ENCODE measurements at places on chromosomes 12 and 14. TPM values are rescaled to one million over a fixed set of nuclear protein-coding genes. Genes with fewer than 3 reads are reported as not detected.

DNA sequence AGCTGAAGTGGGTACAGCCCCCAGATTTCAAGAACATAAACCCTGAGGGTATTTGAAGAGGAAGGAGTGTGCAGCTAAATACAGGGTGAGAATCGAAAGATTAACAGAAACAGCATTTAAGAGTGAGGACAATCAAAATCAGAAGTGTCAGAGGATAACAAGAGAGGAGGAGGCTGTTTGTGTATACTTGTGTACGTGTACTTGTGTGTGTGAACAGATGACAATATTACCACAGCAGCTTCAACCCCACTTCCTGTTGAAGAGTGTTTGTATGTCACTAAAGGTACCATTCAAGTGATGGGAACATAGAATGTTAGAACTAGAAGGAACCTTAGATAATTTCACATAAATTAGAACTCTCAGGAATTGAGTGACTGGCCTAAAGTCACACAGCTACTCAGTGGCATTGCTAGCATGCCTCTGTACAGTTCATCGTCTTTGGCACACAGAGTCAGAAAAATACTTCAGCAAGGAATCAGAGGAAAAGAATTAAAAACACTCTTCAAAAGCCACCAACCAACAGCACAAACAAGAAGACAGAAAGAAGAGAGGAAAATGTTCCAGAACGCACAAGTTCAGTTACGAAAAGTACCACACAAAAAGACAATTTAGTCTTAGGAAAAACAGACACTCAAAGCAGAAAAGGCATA is 164.3 kb upstream of the BCL2L14 start:
- DNase-seq = peak; percentile 18

DNA sequence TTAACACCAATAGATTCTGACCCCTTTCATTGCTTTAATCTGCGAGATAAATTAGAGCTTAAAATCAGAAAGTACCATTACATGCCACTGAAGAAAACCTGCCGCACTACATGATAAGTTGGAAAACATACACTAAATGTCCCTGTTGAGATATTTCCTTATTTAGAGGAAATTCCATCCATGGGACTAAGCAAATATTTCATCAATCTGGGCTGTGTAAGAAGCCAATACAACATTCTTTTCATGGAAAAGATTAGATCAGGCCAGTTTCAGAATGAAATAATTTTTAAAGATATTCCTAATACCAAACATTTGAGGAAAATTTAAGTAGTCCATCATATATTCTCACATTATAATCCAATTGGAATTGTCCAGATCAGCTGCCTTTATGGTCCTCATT is 112.8 kb downstream of the LLPH start:
- peak; percentile 14 for DNase-seq

GRCh38 chr14:45135156-45135555 is 574 bp upstream of the FANCM start:
- no peak for DNase-seq

GRCh38 chr14:77880056-77880455 is 80.1 kb downstream of the ADCK1 start:
- DNase-seq = no peak

DNA sequence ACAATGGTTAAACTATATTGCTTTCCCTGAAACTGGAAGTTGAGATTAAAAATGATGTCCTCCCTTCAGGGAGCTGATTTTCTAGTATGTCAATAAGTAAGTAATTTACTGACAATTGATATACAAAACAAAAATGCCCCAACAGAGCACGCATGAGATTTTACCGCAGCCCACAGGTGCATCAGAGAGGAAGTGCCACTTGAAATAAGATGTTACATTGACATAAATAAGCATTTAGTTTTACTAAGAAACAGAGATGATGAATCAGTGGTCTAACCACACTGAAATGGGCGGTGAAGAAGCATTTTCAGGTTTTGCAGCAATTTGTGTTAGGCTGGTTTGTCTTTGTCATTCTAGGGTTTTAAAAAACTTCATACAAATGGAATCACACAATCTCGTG is 8.8 kb upstream of the CLECL1 start:
- no peak for DNase-seq

DNA sequence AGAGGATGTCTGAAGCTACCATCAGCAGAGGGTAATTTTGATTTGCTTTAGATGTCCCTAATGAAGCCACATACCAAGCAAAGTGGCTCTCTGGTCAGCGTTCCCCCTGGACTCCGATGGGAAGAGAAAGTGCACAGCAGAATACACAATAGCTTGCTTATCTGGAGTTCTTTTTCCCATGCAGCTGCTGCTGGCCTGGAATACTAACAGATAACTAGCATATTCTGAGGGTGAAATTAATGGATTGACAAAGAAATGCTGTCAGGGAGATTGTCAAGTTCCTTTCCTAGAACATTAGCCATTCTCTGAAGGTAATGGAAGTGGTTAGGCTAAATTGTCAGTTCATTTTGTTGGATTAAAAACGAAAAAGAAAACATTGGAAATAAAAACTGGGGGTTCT is 391.3 kb downstream of the FLRT2 start:
- DNase-seq = no peak

GRCh38 chr12:78396538-78396937 is 468.0 kb upstream of the SYT1 start:
- DNase-seq = no peak

DNA sequence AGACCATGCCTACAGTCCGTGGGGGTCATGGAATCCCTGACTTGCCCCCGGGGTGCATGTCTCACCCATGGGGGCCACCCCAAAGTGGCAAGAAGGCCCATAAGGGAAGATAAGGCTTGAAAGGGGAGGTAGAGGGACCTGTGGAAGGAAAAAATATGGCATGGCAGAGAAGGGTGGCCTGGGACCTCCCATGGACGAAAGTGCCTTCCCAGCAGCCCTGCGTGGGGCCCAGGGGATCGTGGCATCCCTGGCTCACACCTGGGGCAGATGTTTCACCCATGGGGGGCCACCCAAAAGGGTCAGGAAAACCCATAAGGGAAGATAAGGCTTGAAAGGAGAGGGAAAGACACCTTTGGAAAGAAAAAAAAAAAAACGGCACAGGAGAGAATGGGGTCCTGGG is 264.6 kb downstream of the ALG10 start:
- DNase-seq = no peak

DNA sequence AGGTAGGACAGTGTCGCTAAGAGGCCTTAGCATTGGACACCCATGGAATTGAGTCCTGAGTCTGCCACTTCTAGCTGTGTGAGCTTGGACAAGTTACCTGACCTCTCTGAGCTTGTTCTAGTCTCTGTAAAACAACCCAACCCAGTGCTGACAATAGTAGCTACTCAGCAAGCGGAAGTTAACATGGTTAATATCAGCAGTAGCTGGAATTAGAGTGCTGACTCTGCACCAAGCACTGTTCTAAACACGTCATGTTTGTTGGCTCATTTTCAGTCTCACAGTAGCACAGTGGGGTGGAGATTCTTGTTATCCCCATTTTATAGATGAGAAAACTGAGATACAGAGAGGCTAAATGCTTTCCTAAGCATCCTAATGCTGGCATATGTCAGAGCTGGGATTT is 47.5 kb upstream of the RIN3 start:
- no peak for DNase-seq

- DNase-seq = no peak
Observed at GRCh38 chr14:61298824-61299223, 17.7 kb upstream of the TMEM30B start.

DNA sequence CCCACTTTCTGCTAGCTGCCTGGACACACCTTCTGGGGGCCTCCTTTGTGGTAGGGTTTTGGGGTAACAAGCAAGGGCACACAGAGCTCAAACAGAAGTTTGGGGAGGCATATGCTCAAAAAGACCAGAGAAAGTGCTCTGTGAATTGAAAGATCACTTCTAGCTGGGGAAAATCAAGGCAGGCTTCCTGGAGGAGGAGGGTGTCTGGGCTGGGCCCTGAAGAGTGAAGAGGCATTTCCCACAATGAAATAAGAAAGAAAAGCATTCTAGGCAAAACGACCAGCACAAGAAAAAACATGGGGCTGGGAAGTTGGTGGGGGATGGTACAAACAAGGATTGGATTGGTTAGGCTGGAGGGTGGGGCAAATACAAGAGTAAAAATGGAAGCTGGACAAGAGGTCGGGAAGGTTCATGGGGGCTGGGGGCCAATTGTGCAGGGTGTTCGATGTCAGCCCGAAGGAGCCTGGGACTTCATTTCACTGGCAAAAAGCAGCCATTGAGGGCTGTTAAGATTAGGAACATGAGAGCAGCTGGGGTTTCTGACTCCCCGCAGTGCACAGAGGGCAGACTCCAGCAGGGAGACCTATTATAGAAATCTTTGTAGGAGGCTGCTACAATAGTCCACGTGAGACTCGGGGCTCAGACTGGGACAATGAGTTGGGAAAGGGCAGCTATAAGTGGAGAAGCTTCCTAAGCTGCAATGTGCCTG is 51.5 kb upstream of the CMKLR1 start:
- DNase-seq = no peak

Gene POLR3B
- 17.6 TPM for total RNA-seq

Gene PLEKHD1
- total RNA-seq = 3.1 TPM

Gene TNFAIP2
- total RNA-seq = 92.0 TPM

Gene LIN7A
- total RNA-seq = 23.4 TPM

Gene SYT10
- 5.8 TPM for total RNA-seq

Gene KRT83
- total RNA-seq = not detected

Gene AQP6
- 0.48 TPM for total RNA-seq

Gene HPD
- total RNA-seq = not detected

All from umbilical cord (tissue), 2 donors.